ENCODE measurements at places on chromosomes 6 and 20.

DNA sequence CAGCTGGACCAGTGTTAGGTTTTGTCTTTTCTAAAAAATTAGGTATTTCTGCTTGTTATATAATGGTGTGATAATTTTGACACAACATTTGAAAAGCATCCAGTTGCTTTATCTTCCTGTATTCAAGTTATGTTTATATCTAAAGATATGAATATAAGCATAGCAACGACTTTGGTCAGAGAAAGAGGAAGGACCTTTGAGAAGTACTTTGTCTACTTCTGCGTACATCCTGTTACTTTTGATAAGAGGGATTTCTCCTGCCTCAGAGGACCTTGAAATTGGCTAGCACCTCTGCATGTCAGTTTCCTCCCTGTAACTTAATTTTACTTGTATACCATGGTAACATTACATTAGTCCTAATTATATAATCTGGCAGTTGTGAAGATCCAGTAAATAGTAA, 24.8 kb downstream of the PHF20 start:
- no peak for DNase-seq

- no peak for DNase-seq
Observed at GRCh38 chr20:11564491-11564890, 353.2 kb upstream of the BTBD3 start.

GRCh38 chr20:51757226-51757625, 11.0 kb downstream of the ATP9A start:
- no peak for DNase-seq

- DNase-seq = no peak
Observed at GRCh38 chr20:45156713-45157112, 18.0 kb upstream of the PI3 start.

DNA sequence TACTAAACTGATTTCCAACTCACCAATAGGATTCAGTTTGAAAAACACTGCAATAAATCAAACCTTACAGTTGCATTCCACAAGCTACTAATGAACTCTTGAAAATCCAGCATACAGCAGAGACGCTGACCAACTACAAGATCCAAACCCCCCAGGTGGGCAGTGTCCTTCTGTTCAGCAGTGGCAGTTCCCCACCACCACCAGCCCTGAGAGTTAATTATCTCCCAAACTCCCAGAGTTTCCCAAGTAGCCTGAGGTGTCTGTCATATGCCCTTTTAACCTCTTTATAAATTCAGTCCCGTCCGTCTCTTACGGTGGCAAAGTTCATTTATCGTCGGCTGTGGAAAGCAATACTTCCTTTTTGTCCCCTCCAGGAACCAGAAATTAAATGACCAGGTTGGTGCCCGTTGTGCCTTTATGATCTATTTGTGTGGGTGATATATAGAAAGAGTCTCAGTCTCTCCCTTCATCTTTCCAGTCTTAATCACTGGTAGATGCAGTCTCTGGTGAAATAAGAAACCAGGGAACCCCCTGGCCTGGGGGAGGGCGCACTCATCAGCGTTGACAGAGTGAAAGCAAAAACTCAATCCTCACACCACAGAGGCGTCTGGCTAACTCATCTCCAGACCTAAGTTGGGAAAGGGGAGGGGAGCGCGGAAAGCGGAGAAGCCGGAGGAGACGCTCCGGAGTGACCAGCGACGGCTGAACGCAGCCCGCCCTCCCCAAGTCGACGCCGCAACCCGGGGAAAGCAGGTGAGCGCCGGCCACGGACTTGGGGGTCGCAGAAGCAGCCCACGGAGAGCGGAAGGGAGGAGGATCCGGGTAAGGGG, 717 bp downstream of the MRPL14 start:
- DNase-seq = peak; percentile 71

DNA sequence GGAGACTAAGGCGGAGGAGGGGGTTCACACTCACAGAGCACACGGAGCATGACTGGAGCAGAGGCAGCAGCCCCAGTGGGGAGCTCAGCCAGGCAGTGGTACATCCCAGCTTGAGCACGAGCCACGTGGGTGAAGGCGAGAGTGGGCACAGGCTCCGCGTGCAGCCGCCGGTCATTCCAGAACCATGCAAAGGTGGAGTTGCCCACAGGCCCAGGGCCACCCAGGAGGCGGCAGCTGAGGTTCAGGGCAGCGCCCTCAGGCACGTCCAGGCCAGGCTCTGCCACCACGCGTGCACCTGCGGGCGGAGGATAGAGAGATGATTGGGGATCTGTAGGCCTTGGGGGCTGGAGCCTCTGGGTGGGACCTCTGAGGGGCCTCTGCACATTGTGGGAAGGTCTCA, 9.5 kb upstream of the ADAM33 start:
- no peak for DNase-seq

DNA sequence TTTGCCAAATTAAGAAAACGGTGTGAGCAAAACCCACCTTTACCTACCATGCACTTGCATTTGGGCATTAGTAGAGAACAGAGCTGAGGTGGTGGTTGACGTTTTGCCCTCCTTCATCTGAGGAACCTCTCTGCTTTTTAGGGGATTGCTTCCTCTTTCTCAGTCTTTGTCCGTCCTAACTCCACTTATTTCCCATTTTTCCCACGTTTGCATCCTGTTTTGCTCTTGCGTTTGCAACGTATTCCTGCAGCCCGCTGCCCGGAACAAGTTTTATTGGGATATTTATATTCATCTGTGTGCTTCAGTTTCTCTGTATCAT, 374 bp upstream of the SERINC1 start:
- no peak for DNase-seq

DNA sequence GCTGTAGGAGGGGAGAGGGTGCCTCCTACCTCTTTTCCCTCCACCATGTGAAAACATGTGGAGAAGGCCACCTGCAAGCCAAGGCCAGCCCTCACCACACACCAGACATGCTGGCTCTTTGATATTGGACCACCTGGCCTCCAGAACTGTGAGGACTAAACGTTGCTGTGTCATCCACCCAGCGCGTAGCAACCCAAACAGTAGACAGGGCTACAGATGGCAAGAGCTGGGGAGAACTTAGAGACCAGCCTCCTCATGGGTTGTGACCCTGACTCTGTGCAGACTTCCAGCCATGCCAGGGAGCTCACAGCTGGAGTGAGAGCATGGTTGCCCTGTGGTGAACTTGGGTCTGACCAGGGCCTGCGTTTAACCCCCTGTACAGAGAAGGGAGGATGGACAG, 195.9 kb upstream of the CST7 start:
- no peak for DNase-seq

All from activated T-helper 1 cell treated with anti-CD3 and anti-CD28 coated beads, Interleukin-12 subunit alpha, Interleukin-12 subunit beta, Interleukin-2, Interleukin-4 antibody, amounts not matched to agents 30 ng/mL and 10 ng/mL and 1 ng/mL, durations not matched to agents 14 hours and 24 hours and 36 hours (primary cell).